ENCODE measurements at places on chromosomes 16 and 17.

- no peak for DNase-seq
Observed at GRCh38 chr17:1107777-1108477, 71.9 kb downstream of the ABR start.

- DNase-seq = no peak
Observed at GRCh38 chr17:35730400-35731005, 936 bp upstream of the RASL10B start.

- DNase-seq = no peak
Observed at GRCh38 chr16:23663918-23664317, 14.8 kb upstream of the PLK1 start.

- DNase-seq = no peak
Observed at GRCh38 chr16:87541147-87541871, 48.5 kb upstream of the ZCCHC14 start.

DNA sequence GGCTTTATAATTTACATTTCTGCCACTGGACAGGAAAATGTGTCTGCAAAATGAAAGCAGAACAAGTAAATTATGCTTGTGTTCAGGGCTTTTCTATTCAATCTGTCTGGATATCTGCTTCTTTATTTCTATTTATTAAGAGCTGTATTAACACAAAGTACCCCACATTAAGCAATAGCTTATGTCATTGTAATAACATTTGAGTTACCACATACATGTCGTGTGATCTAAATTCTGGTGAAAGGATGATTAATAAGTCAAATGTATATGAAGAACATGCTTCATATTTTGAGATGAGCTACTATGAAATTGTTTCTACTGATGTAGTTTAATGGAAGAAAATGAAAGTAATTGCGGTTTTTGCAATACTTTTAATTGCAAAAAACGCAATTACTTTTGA lies 238.2 kb downstream of the KCNJ2 start:
- no peak for DNase-seq

DNA sequence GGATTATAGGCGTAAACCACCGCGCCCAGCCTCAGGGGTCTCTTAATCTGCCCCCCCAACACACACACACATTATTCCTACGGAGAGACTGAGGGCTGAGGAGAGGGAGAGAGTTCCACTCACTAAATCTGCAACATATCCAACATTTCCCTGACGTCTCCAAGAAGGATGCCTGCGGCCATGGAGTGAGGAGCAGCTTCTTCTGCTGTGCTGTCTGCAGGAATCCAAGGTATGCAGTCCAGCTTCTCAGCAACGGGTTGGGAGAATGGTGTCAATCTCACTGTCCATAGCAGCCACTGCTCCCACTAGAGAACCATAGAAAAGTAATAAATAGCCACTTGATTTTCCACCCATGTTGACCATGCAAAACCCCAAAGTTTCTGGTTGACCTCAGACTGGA lies 5.1 kb upstream of the PLXDC1 start:
- DNase-seq = no peak

DNA sequence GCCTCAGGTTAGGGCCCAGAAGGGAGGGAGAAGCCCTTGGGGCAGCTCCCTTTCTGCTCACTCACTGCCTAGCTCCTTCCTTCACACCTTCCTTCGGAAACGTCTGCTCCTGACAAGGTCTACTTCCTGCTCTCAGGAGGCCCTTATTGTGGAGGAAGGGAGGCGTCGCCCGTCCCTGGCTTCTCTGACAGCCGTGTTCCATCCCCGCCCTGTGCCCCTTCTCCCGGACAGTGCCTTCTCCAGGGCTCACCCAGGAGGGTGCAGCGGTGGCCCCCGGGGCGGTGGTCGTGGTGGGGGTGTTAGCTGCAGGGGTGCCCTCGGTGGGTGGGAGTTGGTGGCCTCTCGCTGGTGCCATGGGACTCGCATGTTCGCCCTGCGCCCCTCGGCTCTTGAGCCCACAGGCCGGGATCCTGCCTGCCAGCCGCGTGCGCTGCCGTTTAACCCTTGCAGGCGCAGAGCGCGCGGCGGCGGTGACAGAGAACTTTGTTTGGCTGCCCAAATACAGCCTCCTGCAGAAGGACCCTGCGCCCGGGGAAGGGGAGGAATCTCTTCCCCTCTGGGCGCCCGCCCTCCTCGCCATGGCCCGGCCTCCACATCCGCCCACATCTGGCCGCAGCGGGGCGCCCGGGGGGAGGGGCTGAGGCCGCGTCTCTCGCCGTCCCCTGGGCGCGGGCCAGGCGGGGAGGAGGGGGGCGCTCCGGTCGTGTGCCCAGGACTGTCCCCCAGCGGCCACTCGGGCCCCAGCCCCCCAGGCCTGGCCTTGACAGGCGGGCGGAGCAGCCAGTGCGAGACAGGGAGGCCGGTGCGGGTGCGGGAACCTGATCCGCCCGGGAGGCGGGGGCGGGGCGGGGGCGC lies 231.9 kb downstream of the SEC14L1 start:
- peak; percentile 98 for DNase-seq

GRCh38 chr17:68432086-68432864 lies 25.0 kb downstream of the WIPI1 start:
- DNase-seq = no peak

DNA sequence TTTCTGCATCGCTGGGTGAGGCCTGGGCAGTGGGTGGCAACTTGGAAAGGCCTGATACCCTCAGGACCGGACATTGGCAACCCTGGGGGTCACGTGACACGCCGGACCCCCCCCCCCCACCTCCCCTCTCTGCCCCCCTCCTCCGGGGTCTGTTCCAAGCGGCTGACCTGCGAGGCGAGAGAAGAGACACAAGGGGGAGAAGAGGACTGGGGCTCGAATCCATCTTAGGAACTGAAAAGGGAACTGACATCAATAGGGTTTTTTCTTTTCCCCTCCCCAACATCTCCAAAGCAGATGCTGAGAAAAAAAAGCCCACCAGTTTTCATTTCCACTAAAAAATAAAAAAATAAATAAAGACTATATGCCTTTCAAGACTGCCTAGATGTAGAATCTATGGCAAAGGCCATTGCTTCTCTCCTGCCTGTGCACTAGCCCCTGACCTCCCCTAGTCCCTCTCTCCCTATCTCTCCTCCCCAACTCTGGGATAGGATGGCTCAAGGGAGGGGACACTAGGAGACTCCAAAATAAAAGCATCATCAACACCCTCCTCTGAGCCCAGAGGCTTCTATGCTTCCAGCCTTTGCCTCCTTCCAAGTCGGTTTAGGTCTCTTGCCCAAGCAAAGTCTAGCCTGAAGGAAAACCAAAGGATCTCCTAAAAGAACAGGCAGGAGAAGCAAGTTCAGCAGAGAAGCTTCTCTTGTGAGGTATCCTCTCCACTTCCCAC lies 7.7 kb upstream of the HOXB2 start:
- no peak for DNase-seq

GRCh38 chr17:44279666-44280391 lies 11.9 kb upstream of the SLC4A1 start:
- no peak for DNase-seq

GRCh38 chr16:68310437-68310773 lies 341 bp downstream of the SLC7A6OS start:
- DNase-seq = no peak

DNA sequence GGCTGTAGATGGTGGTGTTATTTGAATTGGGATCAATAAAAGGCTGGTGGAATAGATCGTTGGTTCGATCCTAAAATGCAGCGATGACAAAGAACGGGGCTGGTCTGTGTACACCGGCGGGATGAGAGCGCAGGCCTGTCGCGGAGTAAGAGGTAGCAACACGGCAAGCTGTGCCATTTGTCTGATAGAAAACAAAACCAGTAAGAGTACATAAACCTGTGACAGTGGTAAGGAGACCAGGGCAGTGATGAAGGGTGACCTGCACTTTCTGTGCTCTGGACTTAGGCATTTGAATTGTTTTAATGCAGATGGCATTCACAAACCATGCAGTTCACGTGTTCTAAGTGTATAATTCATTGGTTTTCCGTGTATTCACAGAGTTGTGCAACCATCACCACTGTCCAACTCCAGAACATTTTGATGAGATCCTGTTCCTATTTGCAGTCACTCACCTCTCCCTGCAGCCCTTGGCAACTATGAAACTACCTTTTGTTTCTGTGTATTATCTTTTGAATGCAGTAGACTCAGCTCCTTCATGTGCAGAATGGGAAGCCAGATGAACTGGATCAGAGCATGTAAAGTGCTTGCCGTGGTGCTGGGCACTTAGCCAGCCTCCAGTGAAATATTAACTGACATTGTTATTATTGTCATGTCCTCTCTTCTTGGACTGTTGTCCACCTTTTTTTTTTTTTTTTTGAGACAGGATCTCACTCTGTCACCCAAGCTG lies 286.1 kb downstream of the SNX29 start:
- no peak for DNase-seq

DNA sequence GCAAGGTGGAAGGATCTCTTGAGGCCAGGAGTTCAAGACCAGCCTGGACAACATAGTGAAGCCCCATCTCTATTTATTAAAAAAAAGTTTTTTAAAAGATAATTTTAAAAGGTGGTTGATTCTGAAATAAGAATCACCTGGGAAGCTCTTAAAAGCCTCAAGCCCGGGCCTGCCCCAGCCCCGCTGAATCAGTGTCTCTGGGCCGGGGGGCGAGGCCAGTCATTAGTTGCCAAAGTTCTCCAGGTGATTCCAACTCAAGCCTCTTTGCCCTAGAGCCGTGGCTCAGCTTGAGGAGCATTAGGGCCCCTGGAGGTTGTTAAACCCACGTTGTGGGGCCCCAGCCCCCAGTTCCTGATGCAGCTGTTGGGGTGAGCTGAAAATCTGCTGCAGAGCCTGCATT lies 24.6 kb downstream of the JPH3 start:
- DNase-seq = no peak

GRCh38 chr17:45823598-45823997 lies 21.1 kb upstream of the SPPL2C start:
- DNase-seq = no peak

- DNase-seq = no peak
Observed at GRCh38 chr17:56480501-56480900, 113.0 kb upstream of the NOG start.

GRCh38 chr17:76843703-76844484 lies 24.3 kb upstream of the MGAT5B start:
- no peak for DNase-seq

GRCh38 chr17:36918211-36918691 lies 19.0 kb upstream of the LHX1 start:
- DNase-seq = peak; percentile 67

DNA sequence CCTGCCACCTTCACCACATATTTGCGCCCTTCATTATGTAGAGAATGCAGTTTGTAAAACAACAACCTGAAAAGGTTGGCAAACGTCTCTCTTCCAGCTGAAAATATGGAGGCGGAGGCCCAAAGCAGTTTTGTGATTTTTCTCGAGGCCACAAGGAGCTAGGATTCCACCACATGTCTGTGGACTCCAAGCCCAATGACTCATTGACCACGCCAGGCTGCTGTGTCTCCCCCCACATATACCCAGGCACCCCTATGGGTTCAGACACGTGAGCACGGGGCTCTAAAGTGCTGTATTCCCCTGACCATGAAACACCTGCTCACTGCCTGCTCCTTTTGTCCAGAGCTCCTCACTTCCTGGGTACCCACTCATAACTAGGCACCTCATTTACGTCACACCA lies 121.4 kb upstream of the CDH5 start:
- no peak for DNase-seq

GRCh38 chr16:85171004-85171758 lies 58.9 kb upstream of the CIBAR2 start:
- no peak for DNase-seq

DNA sequence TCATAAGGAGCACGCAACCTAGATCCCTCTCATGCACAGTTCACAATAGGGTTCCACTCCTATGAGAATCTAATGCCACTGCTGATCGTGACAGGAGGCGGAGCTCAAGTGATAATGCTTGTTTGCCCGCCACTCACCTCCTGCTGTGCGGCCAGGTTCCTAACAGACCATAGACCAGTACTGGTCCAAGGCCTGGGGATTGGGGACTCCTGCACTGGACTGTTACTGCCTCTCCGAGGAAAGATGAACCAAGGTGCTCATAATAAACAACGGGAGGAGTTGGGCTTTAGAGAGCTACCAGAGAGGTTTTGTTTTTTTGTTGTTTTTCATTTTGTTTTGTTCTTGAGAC lies 58.2 kb downstream of the TK2 start:
- no peak for DNase-seq

DNA sequence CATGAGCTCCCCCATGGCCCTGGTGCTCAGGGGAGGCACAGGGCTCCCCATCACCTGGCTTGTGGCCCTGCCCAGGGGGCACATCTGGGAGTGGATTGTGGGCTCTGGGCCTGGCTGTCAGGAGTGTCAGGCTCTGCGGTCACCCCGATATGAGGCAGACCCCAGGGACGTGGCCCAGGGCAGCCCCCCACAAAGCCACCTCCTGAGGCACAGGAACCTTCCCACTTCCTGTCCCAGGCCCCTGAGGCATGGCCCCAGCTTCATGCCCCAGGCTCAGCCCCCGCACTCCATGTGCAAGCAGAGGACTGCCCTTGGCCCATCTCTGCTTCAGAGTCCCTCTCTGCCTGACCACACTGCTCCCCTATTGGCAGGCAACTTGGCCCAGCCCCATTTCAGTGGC lies 160.3 kb downstream of the PCTP start:
- no peak for DNase-seq

- no peak for DNase-seq
Observed at GRCh38 chr16:23523321-23523720, 13.0 kb upstream of the GGA2 start.

GRCh38 chr17:79840989-79841286 lies 1.7 kb upstream of the CBX4 start:
- no peak for DNase-seq

DNA sequence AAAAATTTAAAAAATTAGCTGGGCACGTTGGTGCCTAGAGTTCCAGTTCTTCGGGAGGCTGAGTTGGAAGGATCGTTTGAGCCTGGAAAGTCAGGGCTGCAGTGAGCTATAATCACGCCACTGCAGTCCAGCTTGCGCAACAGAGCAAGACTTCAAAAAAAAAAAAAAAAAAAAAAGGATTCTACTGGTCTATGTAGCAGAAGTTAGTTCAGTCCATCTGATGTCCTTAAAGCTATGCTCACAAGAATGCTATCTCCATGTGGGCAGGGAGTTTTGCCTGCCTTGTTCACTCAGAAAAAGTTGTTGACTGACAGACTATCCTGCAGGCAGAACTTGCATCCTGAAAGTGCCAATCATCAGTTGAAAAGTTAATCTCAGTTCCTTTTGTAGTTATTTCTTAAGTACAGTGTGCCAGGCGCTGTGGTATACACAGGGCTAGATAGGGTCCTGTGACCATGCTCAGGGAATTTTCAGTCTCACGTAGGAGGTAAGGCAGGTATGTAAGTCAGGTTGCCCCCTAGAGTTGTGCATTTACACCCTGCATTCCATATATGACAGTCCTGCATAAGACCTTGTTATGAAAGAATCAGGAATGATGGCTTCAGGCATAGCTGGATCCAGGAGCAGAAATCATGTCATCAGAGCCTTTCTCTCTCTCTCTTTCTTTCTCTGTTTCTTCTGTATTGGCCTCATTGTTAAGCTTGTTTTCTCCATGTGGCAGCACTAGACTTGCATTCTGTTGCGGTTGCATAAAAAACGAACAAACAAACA lies 7.6 kb downstream of the SYT17 start:
- no peak for DNase-seq

- DNase-seq = no peak
Observed at GRCh38 chr17:4436381-4436780, 2.6 kb downstream of the SPNS3 start.

- DNase-seq = peak; percentile 96
Observed at GRCh38 chr17:28576758-28577465, at the start of gene ALDOC. Gene ALDOC, minus strand, starts transcription at chr17:28576895. Its CDS starts 1,363 bp downstream, at chr17:28575532.

DNA sequence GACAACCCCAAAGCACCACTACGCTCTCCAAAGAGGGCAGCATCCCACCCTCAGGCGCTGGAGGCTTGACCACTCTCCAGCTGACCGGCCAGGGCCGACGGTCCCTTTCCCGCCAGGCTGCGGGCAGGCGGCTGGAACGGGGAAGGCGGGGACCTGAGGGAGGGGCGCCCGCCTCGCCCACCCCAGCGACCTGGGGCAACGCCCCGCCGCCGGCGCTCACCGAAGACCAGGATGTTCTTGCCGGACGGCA lies 431 bp downstream of the DYNC1LI2 start:
- no peak for DNase-seq

Data from ecto neural progenitor cell (in vitro differentiated cells).